RCC 7860 (cell line): ENCODE measurements at places on chromosomes 7 and 10.

DNA sequence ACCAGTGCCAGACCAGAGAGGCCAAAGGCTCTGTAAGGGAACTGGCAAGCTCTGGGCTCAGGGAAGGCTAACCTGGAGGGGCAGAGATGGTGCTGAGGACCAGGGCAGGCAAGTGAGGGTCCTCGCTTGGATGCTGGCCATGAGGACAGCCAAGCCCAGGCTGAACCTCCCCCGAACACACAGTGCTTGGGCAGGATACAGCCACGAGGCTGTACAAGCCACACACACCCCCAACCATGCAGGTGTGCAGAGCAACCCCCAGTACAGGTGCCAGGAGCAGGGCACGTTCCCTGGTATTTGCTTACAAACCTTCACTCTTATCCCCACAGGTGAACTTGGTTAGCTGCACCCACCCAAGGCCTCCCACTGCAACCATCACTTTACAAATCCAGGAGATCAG is 185.7 kb downstream of the GRID1 start:
- DNase-seq: no peak

- no peak for DNase-seq
These were observed 52.2 kb downstream of the GPAM start for GRCh38 chr10:112131346-112131745.

- no peak for DNase-seq
These were observed 183.1 kb downstream of the TAX1BP1 start for GRCh38 chr7:27922907-27923641.

GRCh38 chr7:132349075-132349474 is 227.2 kb downstream of the PLXNA4 start:
- no peak for DNase-seq

- no peak for DNase-seq
These were observed 14.5 kb upstream of the DNAAF5 start for GRCh38 chr7:711922-712380.

DNA sequence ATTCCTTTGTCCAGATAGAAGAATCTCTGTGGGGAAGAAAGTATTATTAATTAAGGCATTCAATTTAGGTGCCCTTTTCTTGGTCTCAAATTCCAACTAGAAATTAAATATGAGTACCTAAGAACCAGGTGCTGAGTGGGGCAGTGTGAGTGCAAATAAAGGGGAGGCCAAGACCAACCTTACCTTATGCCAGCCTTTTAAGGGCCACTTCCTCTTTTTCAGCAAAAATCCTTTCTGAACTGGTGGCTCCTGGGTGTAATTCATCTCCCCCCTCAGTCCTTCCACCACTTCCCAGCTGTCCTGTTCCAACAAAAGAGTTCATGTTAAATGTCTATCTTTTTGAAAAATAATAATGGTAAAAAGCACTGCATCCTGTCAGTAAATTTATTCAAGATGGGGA is 108.2 kb downstream of the OSBPL3 start:
- DNase-seq: no peak

DNA sequence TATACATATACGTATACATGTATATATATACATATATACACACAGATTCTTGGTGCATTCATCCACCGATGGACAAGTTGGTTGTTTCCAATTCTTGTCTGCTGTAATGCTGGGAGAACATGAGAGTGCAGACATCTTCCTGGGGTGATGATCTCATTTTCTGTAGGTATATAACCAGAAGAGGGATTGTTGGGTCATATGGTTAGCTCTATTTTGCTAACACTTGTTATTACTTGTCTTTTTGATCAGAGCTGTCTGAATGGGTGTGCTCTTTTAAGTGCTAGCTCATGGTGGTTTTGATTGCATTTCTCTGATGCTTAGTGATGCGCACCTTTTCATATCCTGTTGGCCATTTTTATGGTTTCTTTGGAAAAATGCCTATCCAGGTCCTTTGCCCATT is 106.4 kb downstream of the TAX1BP1 start:
- DNase-seq: no peak

- DNase-seq: peak; percentile 98
These were observed 31.5 kb upstream of the NRP1 start for GRCh38 chr10:33365871-33366411.

GRCh38 chr7:100967292-100967863 is 2.0 kb upstream of the MUC12 start:
- DNase-seq: no peak

DNA sequence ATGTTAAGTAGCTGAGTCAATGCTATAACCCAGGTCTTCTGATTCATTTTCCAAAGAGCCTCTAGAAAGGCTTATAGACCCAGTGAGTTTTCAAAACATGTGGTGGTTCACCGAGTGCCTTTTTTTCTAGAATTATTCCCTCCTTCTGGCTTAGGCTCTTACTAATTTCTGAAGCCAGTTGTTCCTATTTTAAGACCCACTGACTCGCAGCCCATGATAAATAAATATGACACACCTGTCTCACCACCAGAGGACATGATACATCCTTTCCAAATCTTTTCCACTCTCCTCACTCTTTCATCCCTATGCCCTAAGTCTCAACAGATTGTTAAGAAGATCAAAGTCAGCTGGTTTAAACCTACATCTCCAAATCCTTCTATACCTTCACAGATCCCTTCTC is 126.0 kb upstream of the WNT16 start:
- DNase-seq: no peak

- DNase-seq: no peak
These were observed 601 bp downstream of the ADAM8 start for GRCh38 chr10:133276100-133276434.

- no peak for DNase-seq
These were observed 14.9 kb upstream of the LGI1 start for GRCh38 chr10:93742633-93743349.

- no peak for DNase-seq
These were observed 154.5 kb downstream of the WDR37 start for GRCh38 chr10:1210667-1211066.

DNA sequence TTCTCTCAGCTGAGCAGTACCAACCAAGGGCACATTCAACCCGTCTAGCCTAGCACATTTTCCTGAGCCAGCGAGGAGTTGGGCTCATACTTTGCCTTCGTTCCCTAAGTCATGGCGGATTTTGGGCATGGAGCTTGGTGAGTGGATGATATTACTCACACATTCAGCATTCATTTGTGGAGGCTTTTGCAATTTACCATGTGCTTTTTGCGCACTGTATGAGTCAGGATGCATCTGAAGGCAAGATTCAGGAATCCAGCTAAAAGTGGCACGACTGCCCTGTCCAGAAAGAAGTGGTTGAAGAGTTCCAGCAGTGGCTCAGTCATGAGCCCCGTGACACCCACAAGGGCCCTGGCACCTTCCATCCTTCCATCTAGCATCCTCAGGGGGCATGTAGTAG is 24.2 kb upstream of the MGMT start:
- no peak for DNase-seq

DNA sequence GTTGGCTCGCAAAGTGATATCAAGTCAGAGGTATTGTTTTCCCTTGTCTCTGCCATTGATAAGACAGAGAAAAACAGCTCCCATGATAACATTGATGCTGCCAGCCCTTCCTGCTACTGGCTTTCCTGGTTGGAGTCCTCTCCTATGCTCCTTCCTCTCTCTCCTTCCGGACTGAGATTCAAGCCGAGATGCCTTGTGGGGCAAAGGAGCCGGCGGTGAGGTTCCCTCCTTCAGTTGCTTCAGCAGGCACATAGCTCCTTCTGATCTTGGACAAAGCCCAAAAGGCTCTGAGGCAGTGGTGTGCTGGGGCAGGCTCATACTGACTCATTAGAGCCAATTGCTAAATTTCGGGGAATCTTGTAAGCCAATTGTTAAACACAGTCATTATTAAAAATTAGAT is 8.8 kb upstream of the ZCCHC24 start:
- peak; percentile 42 for DNase-seq

GRCh38 chr10:97828721-97829120 is 20.9 kb upstream of the GOLGA7B start:
- no peak for DNase-seq

GRCh38 chr10:43491855-43492254 is 54.9 kb downstream of the ZNF487 start:
- DNase-seq: no peak

- DNase-seq: peak; percentile 31
These were observed 17.9 kb upstream of the CYTH3 start for GRCh38 chr7:6290319-6290741.

DNA sequence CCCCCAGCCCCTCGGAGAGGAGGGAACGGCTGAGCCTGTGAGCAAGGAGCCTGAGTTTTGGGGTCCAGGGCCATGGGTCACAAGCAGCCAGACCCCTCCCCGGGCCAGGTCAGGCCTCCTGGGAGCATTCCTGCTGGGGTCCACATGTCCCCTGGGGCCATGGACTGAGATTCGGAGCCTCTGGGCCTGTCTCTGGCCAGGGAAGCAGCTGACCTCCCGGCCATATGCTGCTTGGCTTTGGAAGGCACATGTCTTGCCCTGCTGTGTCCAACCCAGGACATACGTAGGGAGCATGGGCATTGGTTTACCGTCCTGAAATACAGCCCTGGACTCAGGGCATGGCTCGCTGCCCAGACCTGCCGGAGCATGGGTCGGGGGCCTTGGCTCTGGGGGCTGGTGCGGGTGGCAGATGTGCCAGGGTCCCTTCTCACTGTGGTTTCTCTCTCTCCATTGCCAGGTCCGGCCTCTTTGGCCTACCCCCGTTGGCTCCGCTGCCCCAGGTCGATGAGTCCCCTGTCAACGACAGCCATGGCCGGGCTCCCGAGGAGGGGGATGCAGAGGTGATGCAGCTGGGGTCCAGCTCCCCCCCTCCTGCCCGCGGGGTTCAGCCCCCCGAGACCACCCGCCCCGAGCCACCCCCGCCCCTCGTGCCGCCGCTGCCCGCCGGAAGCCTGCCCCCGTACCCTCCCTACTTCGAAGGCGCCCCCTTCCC is 7.3 kb downstream of the PWWP2B start:
- no peak for DNase-seq

DNA sequence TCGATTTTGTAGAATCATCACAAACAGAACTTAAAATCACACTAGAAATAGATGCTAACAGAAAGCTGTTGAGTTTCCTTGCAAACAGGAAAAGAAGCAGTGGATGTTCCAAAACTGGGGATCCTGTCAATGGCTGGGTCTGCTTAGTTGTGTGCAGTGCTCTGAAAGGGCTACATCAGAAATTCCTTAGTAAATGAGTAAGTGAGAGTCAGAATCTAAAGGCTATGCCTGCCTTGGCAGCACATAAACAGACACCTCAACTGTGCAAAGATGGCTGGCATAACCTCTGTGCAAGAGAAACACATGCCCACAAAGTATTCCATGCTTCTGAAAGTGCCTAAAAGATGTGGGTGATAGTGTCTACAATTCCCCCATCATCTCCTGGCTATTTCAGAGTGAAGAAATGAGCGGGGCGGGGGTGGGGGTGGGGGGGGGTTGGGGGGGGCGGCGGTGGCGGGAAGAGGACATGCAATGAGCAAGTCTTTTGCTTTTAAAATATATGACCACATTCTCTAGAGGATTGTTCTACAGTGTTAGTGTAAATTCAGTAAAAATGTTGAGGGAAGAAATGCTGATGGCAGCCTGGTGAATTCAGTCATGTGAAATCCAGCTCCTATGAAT is 138.1 kb upstream of the LAMB4 start:
- peak; percentile 51 for DNase-seq

DNA sequence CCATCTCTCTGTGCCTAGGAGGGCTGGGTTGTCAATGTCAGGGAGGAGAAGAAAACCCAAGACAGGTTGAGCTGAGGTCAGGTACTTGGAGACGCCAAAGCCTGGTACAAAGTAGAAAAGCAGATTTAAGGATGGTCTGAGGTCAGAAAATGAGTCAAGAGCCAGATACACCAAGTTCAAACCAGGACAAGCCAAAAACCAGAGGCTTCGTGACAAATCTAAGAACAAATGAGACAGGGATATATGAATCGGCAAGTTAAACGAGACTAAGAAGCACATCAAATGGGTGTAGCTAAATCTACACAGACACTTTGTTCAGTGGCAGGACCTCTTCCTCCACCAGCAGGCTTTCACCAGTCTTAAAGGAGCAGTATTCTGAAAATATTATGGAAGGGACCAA is 34.2 kb downstream of the C7orf33 start:
- peak; percentile 28 for DNase-seq

- DNase-seq: no peak
These were observed 93.1 kb downstream of the GLI3 start for GRCh38 chr7:42143711-42144600.

DNA sequence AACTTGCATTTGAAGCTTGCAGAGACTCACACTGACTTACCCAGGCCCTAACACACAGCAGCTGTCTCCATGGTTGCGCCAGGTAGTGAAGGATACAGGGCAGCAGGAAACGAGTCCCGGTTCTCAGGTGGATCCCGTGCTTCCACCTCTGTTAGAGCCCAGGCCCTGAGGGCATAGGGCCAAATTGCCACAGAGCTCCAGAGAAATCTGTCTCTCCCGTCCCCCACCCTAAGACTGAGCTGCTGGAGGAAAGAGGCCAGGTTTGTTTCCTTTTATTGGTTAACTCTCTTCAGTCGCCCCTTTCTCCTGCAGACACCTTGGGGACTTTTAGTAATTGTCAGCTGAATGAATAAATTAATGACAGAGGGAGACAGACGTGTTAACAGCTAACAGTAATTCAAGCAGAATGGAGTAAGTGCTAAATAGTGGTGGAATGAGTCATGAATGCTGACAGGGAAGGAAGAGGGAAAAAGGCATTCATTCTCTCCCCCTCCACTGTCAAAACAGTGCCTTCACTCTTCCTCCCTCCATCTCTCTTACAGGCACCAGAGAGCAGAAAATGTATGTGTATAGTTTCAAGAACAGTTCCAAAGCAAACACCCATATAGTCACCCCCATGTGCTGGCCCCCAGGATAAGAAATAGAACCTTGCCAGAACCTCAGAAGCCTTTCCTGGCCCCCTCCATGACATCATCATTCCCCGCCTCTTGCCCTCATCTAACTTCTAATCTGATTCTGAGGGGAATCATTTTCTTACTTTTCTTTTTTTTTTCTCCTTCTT is 16.8 kb upstream of the DLG5 start:
- DNase-seq: peak; percentile 71

DNA sequence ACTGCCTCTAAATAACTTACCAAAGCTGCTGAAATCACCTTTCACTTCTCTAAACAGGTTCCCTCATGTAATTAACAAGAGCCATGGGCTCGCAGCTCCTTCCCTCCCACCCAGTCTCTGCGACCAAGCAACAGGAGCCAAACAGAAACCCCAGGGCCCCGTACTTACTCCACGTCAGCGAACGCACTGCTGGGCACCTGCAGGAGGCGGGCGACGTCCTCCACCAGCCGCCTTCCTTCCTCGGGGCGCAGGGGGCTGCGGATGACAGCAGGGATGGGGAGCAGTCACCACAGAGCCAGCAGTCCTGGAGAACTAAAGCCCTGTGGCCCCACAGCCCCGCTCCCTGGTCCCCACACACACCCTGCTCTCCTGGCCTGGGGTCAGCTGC is 477.0 kb downstream of the PTPRN2 start:
- DNase-seq: no peak

- DNase-seq: no peak
These were observed 24.0 kb downstream of the MEOX2 start for GRCh38 chr7:15662451-15662850.

GRCh38 chr10:59757966-59758365 is 4.7 kb upstream of the MRLN start:
- no peak for DNase-seq

DNA sequence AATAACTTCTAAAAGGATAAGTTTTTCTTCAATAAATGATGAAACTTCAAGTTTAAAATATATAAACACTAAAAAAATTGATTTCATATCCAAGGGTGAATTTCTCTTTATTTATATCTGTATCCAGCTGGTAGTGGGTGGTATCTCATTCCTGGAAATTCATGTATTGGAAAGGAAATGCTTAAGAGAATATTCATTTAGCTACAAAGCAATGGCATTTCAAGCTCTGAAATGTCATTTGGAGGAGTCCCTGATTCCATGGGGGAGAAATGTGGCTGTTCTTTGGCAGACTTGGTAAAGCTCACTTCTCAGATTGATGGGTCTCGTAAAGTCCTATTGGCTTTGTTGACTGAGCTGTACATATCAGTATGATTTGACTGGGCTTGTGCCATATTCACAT is 156.3 kb upstream of the TEX47 start:
- no peak for DNase-seq
